ENCODE measurements at places on chromosomes 13 and 19.

DNA sequence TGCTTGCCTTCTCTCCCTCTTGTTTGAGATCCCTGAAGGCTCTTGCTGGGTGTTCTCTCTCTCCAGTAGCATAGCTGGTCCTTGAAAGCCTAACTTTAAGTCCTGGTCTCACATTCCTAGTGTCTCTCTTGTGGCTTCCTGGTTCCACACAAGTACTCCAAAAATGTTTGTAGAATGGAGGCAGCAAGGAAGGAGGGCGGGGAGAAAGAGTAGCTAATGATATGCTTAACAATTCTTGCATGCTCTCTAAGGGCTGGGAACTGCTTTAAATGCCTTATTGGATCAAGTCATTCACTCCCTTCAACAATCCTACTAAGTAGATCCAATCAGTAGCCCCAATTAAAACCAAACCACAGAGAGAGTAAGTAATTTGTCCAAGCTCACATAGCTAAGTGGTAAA lies 357.3 kb downstream of the KLF5 start:
- DNase-seq, result no peak

- DNase-seq, result no peak
These were observed 31.8 kb downstream of the DOCK9 start for GRCh38 chr13:98945863-98946605.

DNA sequence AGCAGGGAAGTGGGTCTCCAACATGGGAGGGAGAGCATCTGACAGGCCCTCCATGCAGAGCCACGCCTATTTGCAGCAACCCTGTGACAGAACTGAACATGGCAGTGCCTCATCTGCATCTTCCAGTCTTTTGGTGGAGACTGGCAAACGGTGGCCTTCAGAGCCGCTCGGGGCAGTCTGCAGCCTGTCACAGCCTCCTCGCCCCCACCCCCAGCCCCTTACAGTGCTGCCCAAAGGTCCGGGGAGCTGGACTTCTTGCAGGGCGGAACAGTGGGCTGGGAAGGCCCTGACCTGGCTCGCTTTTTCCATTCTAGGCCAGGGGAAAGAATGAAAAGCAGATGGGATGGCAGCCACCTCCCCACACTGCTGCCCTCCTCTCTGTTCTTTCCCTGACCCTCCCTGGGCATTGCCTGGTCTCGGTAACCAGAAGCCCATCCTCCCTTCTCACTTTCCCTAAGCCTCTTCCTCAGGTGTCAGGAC lies 2.7 kb downstream of the CALM3 start:
- no peak for DNase-seq

DNA sequence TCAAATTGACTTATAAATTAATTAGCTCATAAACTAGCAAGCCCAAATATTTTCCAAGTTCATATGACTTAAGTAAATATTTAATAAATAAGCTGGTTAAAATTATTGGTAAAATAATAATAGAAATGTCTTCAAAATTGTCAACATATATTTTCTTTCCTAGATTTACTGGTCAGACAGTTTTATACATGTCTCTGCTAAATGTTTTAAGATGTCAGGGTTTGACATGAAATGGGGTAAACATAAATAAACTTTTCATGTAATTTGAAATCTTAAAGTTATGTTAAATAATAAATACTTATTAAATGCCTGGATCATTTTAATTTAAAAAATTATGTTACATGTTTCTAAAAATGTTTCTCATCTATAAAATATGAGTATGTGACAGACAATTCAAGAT lies 18.3 kb upstream of the CYSLTR2 start:
- DNase-seq, result no peak

GRCh38 chr13:89407357-89407756 lies 1736.2 kb downstream of the SLITRK5 start:
- DNase-seq, result no peak
